OCI-M1 (cell line): ENCODE measurements at places on chromosomes 13 and 19.

DNA sequence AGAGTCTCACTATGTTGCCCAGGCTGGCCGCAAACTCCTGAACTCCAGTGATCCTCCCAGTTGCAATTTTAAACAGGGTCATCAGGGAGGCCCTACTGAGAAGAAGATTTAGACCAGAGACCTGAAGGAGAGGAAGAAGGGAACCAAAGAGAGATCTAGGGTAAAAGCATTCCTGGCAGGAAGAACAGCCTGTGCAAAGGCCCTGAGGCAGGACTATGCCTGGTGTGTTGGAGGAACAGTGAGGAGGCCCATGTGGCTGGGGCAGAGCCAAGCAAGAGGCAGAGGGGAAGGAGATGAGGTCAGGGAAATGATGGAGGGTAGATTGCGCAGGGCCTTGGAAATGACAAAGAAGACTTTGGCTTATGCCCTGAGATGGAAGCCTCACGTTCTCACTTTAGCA is 34.5 kb downstream of the TINCR start:
- no peak for DNase-seq

GRCh38 chr19:18675779-18676178 is 7.7 kb upstream of the CRTC1 start:
- DNase-seq = peak; percentile 23

GRCh38 chr19:13942023-13942684 is 3.9 kb upstream of the PODNL1 start:
- peak; percentile 82 for DNase-seq

- DNase-seq = peak; percentile 21
Measured at GRCh38 chr13:94419925-94420305, 59.6 kb downstream of the DCT start.

GRCh38 chr19:10713317-10713716 is 4.6 kb upstream of the DNM2 start:
- DNase-seq = no peak

DNA sequence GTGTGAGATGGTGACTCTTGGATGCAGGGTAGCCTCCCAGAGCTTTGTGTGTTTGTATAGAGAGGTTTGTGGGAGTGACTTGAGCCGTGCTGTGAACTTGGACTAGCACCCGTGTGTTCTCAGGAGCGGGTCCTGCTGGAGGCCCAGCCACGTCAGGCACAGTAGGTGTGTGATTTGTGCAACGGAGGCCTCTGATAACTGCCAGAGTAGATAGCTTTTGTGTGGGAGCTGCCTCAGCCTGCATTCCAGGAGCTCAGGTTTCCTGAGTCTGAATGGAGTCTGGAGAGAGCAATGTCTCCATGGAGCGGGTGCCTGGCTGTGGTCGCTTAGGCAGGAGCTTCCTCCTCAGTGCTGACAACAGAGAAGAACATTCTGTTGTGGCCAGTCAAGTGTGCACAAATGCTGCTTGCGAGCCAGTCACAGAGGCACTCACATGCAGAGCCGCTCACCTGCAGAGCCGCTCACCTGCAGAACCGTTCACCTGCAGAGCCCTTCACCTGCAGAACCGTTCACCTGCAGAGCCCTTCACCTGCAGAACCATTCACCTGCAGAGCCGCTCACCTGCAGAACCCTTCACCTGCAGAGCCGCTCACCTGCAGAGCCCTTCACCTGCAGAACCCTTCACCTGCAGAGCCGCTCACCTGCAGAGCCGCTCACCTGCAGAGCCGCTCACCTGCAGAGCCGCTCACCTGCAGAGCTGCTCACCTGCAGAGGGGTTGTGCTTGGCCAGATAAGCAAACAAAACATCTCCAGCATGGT is 32.6 kb downstream of the TFDP1 start:
- no peak for DNase-seq

DNA sequence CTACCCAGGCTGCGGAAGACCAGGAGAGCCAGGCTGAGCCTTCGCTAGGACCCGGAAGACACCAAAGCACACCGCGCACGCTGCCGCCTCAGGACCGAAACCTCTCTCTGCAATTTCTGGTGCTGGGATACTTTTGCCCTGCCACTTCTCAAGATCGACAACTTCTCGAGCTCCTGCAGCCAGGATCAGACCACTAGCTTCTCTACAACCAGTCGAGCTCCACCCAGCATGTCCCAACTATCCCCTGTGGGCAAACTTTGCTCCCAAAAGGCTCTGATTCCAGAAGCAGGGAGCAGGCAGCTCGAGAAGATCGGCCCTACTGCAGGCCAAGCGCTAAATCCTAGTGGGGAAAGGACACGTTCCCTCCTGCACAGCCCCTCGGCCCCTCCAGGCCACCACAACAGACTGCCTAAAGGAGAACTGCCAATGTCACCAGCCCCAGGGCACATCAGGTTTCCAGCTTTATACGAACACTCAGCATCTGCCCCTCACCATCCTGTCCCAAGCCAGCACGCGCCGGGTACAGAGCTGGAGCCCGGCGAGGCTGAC is 979 bp downstream of the AKAP8 start:
- peak; percentile 89 for DNase-seq

GRCh38 chr13:23159205-23159759 is 21.5 kb upstream of the SGCG start:
- DNase-seq = peak; percentile 47

- DNase-seq = no peak
Measured at GRCh38 chr19:892243-892893, 619 bp downstream of the MED16 start.

- DNase-seq = peak; percentile 29
Measured at GRCh38 chr19:17091758-17092333, 16.3 kb downstream of the MYO9B start.

DNA sequence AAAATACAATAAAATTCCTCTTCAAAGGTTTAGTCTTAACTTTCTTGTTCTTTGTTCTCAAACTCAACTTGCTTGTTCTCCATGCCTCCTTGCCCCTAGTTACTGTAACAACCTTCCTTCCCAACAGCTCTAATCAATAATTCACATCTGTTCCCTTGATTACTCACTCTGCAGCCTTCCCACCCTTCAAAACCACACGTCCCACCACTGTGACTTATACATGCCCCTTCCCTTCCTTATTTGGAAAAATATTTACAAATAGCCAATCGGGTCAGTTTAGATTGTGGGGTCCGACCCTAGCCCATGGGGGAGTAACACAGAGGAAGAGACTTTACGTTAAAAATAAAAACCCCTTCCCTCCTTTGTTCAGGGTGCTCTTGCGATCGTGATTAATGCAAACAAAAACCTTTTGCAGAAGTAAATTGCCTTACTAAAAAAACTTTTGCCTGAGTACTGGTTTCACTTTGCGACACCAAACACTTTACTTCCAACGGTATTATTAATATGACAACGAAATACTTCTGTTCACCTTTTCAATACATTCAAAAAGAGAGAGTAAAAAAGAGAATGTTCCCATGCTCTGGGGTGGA is 512 bp upstream of the ZNF93 start:
- DNase-seq = peak; percentile 93

DNA sequence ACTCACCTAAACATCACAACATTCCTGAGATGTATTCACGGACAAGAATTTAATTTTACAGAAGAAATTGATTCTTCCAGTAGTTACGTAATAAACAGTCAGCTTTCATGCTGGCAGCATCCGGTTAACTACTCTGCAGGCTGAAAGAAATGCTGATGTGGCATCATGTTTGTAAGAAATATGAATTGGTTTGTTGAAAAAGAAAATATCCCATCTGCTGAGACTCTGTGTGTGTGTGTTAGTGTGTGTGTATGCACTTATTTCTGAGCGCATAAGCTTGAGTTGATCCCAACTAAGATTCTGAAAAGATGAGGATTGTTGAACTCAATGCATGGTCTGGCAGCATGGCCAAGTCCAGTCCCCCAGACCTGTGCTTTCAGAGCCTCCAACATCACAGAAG is 74.3 kb upstream of the FAM216B start:
- no peak for DNase-seq

DNA sequence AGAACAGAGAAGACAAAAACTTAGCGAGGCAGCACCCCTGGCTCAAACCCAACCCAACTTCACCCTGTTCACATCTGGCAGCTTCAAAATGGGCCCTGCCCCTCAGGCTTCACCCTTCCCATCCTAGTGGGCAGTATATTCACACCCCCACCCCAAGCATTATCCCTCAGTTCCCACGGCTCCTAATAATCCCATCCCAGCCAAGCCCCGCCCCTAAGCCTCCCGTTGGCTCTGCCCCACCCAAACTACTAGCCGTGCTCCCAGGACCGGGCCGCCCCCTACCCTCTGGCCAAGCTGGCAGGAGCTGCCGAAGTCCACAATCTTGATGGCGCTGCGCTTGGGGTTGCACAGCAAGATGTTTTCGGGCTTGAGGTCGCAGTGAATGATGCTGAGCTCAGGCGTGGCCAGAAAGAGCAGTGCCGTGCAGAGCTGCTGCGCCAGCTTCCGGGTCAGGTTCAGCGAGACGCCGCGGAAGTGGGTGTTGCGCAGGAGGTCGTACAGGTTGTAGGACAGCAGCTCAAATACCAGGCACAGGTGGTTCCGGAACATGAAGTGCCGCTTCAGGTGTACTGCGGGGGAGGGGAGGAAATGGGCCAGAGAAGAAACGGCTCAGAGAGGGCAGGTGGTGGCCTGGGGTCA is 5.8 kb downstream of the DYRK1B start:
- DNase-seq = no peak

- no peak for DNase-seq
Measured at GRCh38 chr19:52533901-52534300, 6.4 kb downstream of the ZNF808 start.

DNA sequence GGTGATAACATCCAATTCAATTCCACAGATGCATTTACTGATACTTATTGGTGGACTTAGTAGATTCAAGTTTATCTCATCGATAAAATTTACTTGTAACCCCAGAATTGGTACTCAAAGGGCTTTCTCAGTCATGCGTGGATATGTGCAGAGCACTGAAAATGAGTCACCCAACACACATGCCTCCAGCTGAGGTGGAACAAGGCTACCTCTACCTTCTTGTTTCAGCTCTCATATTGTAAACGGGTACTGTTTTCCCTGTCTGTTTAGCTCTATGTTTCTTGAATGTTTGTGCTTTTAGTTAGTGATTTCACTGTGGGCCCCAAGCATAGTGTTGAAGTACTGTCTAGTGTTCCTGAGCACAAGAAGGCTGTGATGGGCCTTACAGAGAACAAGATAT is 1.5 kb downstream of the LRRC63 start:
- no peak for DNase-seq

DNA sequence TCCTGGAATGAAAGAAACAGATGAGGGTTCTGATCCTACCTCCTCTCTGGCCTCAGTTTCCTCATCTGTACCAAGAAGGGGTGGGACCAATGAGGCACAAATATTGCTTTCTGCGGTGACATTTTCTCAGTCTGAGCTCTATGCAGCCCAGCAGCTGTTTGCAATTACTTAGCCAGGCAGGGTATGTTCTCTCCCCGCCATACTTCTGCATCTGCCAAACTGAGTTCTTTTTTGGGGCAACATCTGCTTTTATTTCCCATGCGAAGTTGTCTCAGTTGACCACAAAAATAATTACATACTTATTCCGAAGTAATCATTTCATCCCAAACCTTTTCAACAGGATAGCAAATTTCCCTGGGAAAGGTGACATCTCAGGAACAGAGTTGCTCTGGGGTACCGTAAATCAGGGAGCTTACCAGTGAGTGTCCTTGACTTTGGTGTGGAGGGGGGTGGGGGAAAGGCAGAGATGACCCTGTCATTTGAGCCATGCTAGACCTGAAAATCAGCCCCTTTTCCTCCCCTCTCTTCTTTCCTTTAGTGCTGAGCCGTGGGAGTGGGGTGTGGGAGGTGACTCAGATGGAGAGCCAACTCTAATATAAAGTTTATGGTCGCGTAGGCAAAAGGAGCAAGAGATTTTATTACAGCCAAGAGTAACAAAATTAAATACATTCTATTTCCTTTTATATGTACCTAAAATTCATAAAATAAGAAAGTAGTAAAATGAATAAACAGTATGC is 165.7 kb upstream of the KL start:
- no peak for DNase-seq

DNA sequence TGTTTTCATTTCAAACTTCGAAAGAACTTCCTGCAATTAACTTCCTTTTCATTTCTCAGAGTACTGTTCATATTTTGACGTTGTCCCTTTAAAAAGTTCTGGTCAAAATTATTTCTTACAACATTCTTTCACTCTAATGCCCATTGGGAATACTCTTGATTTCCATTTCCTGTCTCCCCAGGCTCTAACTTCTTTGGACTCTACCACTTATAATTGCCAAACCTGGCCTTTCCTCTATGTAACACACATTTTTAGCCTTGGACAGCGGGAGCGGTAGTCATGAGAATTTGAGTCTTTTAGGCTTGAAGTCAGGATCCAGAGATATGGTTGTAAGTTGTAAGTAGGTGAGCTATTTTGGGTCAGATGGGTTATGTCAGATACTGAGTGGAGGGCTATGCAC is 163.5 kb upstream of the SPRY2 start:
- no peak for DNase-seq
